ENCODE measurements at places on chromosomes 2 and 18.

DNA sequence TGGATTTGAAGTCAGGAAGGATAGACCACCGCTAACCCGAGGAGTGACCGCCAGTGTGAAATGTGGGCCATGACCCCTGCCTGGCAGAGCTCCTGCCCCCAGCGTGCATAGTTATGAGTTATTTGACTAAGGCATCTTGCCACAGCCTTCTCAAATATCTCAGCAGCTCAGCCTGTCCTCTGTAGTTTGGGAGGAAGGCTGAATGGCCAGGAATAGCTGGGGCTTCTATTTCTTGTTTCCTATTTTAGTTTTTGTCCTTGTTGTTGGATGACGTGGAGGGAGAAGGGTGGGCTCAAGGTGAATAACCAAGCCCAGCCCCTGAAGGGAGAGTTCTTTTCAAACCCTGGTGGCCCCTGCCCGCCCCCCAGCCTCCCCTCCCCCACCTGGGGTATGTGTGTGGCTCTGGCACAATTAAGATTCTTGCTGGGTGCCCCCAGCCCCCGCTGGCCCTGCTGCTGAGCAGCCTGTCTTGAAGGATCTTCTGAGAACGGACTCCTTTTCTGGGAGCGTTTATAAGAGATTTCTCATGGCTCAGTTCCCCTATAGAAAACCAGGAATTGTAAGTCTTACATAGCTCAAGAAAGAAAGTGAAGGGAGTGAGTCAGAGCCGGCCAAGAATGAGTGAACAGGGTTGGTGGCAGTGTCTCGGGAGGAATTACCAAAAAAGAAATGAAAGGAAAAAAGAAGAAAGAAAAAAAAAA lies 157.4 kb downstream of the GLI2 start:
- no peak for DNase-seq

DNA sequence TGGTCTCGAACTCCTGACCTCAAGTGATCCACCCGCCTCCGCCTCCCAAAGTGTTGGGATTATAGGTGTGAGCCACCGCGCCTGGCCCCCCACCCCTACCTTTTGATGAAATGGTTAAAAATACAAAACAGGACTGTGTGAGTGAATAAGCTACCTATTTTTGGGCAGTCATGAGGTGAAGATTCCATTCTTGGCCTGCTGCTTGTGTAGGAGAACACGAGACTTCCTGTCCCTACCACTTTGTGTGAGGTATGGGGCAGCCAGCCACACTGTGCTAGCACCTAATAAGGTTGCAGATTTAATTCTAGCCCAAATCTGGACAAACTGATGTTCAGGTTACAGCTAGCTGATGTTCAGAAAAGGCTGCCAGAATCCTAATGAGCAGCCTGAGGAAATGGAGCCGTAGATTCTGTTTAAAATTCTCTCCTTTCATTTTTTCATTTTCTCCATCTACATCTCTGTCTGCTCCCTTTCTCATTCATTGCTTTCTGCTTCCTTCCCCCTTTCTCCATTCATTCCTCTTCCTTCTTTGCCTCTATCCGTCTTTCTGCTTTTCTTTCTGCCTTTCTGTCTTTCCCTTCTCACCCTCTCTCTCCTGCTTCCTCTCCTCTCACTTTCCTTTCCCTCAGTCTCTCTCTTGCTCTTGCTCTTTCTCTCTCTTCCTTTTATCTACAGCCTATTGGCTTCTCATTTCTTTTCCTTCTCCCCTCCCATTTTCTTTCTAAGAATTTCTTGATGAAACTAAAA lies 4.6 kb upstream of the LTBP1 start:
- DNase-seq: no peak

- DNase-seq: no peak
These were observed 57.3 kb downstream of the CMPK2 start for GRCh38 chr2:6808426-6808825.

GRCh38 chr2:179538406-179539123 lies 273.9 kb upstream of the SESTD1 start:
- DNase-seq: no peak

DNA sequence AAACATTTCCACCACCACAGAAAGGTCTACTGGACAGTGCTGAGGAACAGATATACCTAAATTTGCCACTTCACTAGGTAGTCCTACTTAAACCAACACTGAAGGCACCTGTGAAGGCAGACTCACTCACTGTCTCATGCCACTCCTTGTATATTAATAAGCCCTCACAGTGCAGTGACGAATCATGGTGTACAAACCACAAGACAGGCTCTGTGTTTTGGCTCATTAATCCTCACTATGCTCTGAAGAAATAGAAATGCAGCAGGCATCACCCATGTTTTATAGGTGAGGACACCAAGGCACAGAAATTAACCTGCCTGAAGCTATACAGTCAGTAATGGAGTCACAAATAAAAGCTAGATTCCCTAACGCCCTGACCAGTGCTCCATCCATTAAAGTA lies 44.3 kb downstream of the BARD1 start:
- DNase-seq: no peak

DNA sequence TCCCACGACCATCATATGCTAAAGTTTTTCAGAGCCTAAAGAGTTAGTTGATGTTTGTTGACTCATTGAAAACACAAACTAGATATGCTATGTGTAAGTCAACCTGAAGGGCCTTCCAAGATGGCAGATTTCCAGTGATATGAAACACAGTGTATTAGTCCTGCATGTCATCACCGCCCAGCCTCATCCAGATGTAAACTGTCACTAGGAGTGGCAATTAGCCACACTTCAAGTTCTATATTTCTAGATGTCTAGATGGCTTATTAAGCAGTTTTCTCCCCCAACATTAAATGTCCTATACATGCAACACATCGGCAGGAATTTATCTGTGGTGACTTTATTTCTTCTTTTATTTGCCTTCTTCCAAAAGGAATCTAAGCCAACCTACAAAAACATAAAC lies 444.1 kb upstream of the SMIM21 start:
- no peak for DNase-seq

- no peak for DNase-seq
These were observed 32.3 kb upstream of the REG3A start for GRCh38 chr2:79191816-79192215.

DNA sequence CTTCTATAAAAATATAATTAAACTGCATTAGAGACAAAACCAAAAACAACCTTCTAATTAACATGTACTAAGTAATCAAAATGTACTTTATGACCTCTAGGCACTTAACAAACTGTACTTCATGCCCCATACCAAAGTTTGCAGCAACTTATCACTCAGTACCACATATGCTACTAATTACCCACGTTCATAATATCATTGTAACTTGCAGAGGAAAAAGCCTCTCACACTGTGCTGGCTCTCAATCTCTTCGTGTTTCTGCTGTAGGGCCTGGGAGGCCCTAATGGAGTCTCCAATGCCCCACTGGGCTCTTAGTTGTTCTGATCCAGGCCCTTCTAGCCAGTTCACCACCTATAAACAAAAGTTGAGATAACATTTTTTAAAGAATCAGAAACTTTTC lies 82.1 kb upstream of the CCDC141 start:
- no peak for DNase-seq

DNA sequence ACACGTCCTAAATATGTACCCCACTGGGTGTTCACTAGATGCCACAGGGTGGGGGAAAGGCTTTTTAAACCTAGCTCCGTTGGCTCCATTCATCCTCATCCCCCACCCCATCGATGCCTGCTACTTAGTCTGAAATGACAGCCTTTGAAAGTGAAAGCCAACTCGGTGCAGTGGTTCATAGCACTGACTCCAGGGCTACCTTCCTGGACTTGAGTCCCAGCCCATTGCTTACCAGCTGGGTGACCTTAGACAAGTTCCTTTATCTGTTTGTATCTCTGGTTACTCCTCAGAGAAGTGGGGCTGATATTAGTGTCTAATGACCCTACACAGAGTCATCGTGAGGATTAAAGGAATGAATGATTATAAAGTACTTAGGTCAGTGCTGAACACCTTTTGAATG lies 24.4 kb downstream of the EHD3 start:
- no peak for DNase-seq

GRCh38 chr2:29308366-29308765 lies 193.2 kb downstream of the CLIP4 start:
- DNase-seq: no peak

DNA sequence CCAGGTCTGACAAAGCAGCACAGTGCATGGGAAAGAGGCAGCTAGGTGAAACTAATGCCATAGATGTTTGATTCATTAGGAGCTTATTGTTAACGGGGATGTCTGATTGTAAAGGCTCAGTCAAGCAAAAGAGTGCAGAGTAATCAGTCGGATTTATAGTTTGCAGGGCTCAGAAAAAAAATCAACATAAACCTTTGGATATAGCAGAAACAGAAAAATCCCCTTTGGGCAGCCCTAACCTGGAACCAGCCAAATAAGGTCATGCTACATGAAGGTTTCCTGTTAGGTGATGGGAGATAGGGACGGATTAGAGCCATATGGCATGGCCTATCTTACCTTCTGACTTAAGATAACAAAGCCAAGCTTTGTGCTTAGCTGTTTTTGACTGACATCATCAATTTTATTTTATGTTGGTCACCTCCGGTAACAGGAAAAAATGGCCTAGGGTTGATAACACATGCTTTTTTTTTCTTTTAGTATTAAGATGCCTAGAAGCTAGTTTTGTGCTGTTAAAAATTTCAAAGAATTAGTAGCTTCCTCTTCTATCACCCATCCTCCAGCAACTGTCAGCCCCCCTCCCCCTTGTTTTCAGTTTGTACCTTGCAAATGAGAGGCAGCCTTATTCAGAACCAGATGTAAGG lies 60.7 kb upstream of the ZEB2 start:
- no peak for DNase-seq
